ENCODE measurements at places on chromosomes 16 and 17.

- DNase-seq, result peak; percentile 21
Measured at GRCh38 chr17:59963738-59964481, 630 bp downstream of the RNFT1 start.

DNA sequence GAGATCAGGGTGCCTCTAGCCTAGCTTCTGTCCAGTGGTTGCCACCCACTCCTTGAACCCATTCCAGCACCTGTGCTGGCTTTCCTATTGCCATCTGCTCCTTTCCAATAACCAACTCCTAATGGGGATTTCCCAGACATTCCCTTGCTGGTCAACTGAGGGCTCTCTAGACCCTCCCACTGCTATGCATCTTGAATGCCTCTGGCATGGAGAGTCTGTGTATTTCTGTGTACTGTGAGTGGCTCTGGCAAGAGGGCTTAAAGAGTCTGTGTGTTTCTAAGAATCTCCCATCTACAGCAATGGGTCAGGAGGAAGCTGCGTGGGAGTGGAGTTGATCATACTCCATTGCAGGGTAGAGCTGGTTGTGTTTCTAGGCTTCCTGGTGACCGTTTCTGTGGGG lies 11.0 kb upstream of the EPN3 start:
- DNase-seq, result no peak

DNA sequence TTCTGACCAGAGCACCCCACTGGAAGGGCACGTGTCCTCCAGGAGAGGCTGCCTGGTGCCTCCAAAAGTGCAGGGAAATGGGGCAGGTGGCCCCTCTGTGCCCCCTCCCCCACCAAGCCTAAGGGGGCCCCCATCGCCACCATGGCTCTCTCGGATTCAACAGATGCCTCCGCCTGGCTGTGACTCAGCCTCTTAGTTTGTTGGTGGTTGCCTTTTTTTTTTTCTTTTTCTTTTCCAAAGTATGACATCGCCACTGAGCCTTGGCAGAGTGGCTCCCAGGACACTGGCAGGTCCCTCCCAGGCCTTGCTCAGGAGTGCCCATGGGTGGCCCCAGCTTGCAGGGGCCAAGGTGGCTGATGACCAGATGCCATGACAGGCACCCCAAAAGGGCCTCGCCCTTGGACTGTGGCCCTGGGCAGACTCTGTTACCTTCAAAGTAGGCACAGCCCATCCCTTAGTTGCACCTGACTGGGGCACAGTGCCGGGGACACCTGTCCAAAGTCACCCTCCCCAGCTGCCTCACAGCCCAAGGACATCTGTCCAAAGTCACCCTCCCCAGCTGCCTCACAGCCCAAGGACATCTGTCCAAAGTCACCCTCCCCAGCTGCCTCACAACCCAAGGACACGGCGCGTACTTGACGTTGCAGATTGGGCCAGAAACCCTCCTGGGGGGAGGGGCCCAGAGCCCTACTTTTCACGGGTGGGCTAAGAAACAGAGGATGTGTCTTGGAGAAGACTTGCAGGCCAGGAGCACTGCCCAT lies 29.6 kb downstream of the NPTX1 start:
- DNase-seq, result no peak

- no peak for DNase-seq
Measured at GRCh38 chr17:61431594-61432311, 20.5 kb upstream of the TBX4 start.

DNA sequence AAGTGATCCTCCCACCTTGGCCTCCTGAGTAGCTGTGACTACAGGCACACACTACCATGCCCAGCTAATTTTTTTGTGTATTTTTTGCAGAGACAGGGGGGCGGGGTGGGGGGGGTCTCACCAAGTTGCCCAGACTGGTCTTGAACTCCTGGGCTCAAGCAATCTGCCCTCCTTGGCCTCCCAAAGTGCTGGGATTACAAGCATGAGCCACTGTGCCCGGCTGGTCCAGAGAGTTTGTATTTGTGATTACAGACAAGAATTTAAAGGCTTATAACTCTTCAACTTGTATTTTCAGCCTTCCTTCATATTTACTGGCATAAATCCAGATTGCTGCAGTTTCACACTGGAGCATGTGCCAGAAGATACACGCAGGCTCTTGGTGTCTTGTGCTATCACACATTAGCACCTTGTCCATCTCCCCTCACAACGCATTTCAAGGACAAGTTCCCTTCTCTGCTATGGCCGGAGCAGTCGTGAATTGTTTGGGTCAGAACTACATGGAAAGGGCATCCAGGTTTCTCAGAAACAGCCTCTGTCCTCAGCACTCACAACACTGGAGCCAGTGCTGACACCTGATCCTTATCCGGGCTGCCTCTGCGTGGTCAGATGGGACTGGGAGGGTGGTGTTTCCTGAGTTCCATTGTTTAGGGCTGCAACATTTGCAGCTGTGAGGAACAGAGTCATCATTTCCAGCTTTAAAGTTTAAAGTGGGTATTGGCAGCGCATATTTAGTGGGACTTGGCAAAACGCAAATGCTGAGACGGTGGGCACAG lies 28.1 kb downstream of the WSCD1 start:
- DNase-seq, result no peak

DNA sequence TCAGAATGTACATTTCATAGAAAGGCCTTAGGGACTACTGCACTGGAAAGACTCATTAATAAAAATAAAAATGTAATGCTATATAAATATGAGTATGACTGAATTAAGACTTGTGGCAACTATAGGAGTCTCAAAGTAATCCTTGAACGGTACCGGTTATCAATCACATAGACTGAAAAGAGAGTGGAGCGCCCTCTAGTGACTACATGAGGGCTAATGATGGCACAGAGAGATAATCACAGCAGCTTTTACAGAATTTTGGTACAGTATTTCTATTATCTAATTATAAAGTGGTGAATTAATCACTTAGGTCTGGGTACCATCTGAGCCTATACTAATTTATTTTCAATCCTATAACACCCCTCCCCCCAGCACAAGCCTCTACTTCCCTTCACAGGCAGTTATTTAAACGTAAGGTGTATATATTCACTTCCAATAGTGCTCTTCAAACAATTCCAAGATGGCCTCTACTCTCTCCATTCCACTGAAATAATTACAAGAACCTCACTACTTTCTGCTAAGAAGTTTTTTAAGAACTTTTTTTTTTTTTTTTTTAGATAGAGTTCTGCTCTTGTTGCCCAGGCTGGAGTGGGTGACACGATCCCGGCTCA lies 40.7 kb upstream of the ANKFY1 start:
- DNase-seq, result peak; percentile 56

- no peak for DNase-seq
Measured at GRCh38 chr17:43940630-43941029, 1.6 kb downstream of the PPY start.

DNA sequence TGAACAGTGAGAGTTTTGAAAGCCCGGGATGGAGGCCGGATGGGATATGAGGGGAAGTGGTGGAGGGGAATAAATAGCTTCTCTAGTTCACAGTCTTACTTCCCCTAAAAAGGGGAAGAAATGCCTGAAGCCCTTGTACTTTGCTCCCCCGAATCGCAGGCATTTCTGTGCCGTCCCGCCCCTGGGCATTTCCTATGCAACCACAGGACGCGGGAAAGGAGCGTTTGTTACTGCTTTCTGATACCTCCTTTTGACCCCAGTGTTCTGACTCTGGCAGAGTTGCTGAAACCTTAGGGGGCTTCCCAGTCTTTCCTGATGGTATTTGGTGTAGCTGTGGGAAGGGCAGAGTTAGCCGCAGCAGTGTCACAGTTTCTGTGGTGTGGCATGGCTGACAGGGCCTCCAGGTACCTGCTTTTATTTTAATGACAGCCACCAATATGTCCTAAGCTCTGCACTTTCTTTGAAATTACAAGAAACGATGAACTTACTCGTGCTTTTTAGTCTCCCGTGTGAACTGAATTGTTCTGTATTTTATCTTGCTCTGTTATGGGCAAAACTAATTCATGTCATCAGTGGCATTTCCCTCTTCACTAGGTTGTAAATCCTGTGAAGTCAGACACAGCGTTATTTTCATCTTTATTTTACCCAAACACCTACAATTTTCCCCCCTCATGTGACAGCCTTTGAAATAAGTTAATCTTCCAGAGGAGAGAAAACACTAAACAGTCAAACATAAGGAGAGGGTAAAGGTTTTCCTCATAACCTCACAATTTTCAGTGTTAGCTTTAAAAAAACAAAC lies 27.1 kb downstream of the USP10 start:
- no peak for DNase-seq

Data from T-helper 1 cell (primary cell).